ENCODE measurements at places on chromosomes 1 and 21. TPM values are rescaled to one million over a fixed set of nuclear protein-coding genes. Genes with fewer than 3 reads are reported as not detected.

DNA sequence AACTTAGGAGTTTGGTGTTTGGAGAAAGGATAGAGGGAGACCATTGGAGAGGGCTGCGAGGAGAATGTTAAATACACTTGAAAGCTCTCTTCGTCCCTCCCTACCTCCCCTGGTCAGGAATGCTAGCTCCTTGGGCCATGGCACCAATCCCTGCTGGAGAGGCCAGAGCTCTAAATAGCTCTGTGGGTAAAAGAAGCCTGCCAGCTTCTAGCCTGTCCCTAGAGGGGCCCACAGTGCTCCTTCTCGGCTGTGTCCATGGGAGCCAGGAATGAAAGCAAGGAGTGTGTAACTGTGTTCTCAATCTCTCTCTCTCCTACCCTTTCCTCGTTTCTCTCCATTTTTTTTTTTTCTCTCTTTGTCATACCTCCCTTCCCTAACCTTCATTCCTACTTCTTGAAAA is at the start of gene CCDC190:
Gene CCDC190 (minus strand): TSS at position 75 of the 400 bp plus-strand sequence. CDS start 1,529 bp downstream, outside the sequence.
- no peak for DNase-seq

DNA sequence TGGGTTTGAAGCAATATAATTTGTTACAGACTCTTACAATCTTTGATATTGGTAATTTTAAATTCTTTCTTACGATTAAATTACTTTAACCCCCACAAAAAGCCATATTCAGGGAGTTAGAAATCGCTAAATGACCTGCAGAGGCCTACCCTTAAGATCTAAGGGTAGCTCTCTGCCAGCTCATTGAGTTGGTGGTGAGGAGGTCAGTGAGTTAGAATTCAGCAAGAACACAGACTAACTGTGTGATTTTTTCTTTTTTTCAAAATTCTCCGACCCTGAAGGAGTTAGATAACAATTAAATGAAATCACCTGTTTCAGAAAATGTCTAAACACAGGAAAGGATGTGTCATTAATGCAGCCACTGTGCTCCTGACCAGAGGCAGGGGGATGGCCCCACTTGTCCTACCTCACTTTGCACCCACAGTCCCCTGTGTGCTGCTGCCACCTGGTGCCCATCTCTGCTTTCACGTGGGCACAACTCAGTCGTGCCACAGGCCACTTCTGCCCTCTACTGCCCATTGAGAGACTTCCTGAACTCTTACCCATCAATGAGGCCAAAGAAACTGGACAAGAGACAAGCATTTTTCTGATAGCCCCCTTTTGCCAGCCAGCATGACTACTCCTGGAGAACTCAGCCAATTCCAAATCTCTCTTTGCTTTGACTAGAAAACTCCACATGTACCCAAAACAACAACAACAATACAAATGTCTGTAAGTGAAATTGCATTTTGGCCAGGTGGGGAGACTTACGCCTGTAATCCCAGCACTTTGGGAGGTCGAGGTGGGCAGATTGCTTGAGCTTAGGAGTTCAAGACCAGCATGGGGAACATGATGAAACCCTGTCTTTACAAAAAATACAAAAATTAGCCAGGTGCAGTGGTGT is 8.4 kb downstream of the CFAP45 start:
- DNase-seq = no peak

DNA sequence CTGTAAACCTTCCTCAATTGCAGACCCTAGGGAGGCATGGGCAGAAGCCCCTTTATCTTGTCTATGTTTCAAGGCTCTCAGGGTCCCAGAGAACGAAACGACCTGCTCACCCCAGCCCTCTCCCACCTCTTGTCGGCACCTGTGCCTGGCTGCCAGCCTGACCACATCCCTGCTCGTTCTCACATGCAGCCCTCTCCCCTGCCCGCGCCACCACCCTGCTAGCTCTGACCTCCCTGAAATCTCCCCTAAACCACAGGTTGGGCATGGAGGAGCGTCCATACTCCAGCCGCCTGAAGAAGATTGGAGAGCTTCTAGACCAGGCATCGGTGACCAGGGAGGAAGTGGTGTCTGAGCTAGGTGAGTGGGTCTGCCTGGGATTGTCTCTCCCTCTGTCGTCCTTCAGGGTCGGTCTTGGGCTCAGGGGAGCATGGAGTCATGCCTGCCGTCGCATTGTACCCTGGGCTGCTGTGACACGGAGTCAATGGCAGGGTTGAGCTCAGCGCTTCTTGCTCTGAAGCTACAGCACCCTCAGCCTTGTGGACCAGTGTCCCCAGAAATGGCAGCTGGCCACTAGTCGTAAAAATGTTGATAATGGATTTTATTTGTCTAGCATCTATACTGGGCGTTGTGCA is 3.6 kb downstream of the ADPRS start:
- DNase-seq = no peak

- no peak for DNase-seq
These were observed 43.4 kb upstream of the ANGPTL7 start for GRCh38 chr1:11145741-11146140.

GRCh38 chr1:27147842-27148518 is 6.9 kb downstream of the SLC9A1 start:
- no peak for DNase-seq

- no peak for DNase-seq
These were observed 381.7 kb upstream of the VAMP3 start for GRCh38 chr1:7389201-7389905.

DNA sequence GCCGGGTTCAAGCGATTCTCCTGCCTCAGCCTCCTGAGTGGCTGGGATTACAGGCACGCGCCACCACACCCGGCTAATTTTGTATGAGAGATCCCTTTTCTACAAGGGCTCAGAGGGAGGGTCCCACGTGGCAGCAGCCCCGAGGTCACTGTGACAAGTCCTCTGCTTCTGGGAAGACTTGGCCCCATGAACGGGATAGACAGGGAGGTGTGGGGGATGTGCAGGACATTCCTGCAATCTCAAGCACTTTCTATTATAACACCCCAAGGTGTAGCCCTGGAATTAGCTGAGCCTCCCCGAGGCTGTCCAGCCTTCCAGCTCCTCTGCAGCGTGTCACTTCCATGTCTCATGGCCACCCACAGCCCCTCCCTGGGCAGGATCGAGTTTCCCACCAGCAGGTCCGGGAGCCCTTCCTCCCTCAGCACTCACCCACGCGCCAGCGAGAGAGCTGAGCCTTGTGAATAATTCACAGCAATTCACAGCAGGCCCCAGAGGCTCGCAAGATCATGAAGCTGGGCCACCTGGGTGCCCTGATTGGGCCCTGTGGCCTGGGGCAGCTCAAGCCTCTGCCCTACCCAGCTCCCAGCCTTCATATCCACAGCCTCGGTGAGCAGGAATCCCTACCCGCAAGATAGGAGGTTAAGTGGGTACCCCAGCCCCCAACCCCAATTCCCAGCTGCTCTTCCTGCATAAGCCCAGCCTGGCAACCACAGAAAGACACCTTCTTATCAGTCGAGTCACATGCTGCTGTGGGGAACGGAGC is 22.8 kb upstream of the RNU1-4 start:
- DNase-seq = no peak

- DNase-seq = no peak
These were observed 34.2 kb upstream of the GNPAT start for GRCh38 chr1:231206856-231207255.

DNA sequence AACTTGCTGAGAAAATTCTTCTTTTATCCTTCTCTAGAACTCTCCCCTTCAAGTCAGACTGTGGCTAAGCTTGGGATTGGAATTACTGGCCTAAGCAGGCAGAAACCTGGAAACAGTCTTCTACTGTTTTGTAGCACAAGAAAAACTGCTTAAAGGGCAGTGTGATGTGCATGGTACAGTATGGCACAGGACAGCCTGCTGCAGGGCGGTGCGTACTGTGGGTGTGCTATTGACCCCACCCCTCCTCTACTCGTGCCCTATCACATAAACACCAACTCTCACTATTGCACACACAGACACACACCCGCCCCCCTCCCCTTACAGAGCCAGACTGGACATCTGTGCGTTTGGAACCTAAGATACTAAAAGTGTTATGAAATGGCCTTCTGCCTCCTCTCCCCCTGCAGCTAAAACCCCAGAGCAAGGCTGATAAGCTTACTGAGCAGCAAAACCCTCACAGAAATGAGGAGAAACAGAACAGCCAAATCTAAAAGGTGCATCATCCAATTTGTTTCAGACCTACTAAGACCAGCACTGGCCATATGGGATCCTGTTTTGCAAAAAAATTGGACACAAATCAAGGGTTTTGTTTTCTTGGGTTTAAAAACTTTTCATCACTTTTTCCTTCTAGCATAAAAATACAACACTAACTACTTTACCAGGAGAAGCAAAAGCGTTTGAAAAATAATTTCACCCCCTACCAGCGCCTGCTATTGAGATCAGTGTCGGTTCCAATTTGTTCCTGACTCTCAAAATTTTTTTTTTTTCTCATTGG is 355.8 kb upstream of the LYPLAL1 start:
- DNase-seq = no peak

GRCh38 chr1:200405264-200405663 is 4.6 kb downstream of the ZNF281 start:
- DNase-seq = no peak

- DNase-seq = no peak
These were observed 252.1 kb downstream of the MATN1 start for GRCh38 chr1:30471307-30471706.

DNA sequence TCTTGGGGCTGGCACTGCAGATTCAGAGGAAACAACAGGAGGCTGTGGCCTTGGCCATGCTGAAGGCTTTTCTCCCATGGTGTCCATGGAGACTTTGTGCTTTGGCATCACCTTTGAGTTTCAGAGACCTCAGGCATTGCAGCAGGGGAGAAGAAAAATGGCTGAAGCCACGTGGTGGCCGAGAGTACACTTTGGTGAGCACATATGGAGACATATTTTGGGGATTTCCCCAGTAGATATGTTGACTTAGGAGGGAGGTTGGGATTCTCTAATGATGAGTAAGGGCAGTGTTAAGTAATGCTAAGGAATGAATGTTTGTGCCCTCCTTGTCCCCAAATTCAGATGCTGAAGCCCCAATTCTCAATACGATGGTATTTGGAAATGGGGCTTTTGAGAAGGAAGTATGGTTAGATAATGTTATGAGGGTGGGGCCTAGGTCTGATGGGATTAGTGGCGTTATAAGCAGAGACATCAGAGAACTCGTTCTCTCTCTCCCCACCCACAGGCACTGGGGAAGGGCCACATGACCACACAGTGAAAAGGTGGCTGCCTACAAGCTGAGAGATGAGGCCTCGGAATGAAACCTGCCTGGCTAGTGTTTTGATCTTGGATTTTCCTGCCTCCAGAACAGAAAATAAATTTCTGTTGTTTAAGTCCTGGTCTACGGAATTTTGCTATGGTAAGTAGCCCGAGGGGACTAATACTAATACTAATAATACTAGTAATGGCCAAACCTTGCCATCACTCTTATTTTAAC is 98.6 kb downstream of the TBX19 start:
- no peak for DNase-seq

OPTC gene
- not detected for total RNA-seq

C1orf56 gene
- 3.0 TPM for total RNA-seq

AUNIP gene
- total RNA-seq = 6.2 TPM

BOLA1 gene
- total RNA-seq = 18.7 TPM

ZNF697 gene
- total RNA-seq = 6.8 TPM

DMBX1 gene
- total RNA-seq = not detected

SORT1 gene
- total RNA-seq = 38.3 TPM

UBE2U gene
- not detected for total RNA-seq

Data from epithelial cell of proximal tubule (primary cell).